ENCODE measurements at places on chromosomes 16 and 17. TPM values are rescaled to one million over a fixed set of nuclear protein-coding genes. Genes with fewer than 3 reads are reported as not detected.

SPOP gene
- 57.3 TPM for total RNA-seq

CCL16 gene
- total RNA-seq, result 0.22 TPM

TBC1D26 gene
- total RNA-seq, result 0.31 TPM

KRT20 gene
- not detected for total RNA-seq

HS3ST2 gene
- not detected for total RNA-seq

ABCC6 gene
- total RNA-seq, result 1.2 TPM

CTRB1 gene
- total RNA-seq, result 0.75 TPM

CACNA1H gene
- 20.7 TPM for total RNA-seq

MAFG gene
- total RNA-seq, result 8.2 TPM

BLMH gene
- total RNA-seq, result 30.9 TPM

Measured in muscle of leg (tissue), 16 donors.